ENCODE measurements at places on chromosomes 11 and 22. TPM values are rescaled to one million over a fixed set of nuclear protein-coding genes. Genes with fewer than 3 reads are reported as not detected.

DNA sequence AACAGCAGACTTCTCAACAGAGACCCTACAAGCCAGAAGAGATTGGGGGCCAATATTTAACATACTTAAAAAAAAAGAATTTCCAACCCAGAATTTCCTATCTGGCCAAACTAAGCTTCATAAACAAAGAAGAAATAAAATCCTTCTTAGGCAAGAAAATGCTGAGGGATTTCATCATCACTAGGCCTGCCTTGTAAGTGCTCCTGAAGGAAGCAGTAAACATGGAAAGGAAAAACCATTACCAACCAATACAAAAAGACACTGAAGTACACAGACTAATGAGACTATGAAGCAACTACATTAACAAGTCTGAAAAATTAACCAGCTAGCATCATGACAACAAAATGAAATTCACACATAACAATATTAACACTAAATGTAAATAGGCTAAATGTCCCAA, 947.9 kb upstream of the CHORDC1 start:
- no peak overlapping the region for H3K27ac ChIP-seq
- no peaks in the 10 kb centered on the region for H3K4me1 ChIP-seq
- no peak overlapping the region for H3K4me3 ChIP-seq
- H3K36me3 ChIP-seq, result no peaks in the 10 kb centered on the region

- no peak overlapping the region for H3K4me3 ChIP-seq
- no peaks in the 10 kb centered on the region for H3K36me3 ChIP-seq
- no peak overlapping the region for H3K27ac ChIP-seq
- H3K27me3 ChIP-seq, result peaks cover 10% of the 10 kb centered on the region
- DNase-seq, result no peak
Observed at GRCh38 chr11:58832056-58832645, 12.4 kb downstream of the GLYATL2 start.

Gene PKNOX2
- not detected for total RNA-seq

GRCh38 chr22:22342697-22343580, 98.4 kb downstream of the VPREB1 start:
- DNase-seq, result peak; percentile 73
- no peaks in the 10 kb centered on the region for H3K36me3 ChIP-seq
- H3K4me1 ChIP-seq, result peaks cover 30% of the 10 kb centered on the region
- H3K4me3 ChIP-seq, result no peak overlapping the region

Gene XNDC1N
- 23.1 TPM for total RNA-seq

GRCh38 chr11:13118650-13119049, 109.5 kb downstream of the RASSF10 start:
- H3K4me1 ChIP-seq, result no peaks in the 10 kb centered on the region
- no peak overlapping the region for H3K27ac ChIP-seq
- peaks cover 42% of the 10 kb centered on the region for H3K27me3 ChIP-seq
- H3K4me3 ChIP-seq, result no peak overlapping the region
- no peaks in the 10 kb centered on the region for H3K36me3 ChIP-seq
- DNase-seq, result no peak

Gene MS4A3
- not detected for total RNA-seq

DNA sequence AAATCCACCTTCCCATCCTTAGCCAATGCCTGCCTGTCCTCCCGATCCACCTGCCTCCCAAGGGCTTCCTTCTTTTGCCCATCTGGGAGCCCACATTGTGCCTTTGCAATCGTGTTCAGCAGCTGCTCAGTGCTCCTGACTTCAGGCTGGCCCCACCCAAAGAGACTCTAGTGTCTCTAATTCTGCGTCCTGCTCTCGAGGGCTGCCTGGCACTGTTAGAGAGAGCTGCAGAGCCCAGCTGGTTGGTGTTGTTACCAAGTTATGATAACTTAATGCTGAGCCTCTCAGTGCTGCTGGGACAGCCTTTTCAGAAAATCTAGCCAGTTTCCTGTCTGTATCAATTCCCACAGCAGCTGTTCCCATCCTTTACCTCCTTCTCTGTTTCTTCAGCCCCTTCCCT, 69.1 kb downstream of the MICAL2 start:
- H3K4me3 ChIP-seq, result no peak overlapping the region
- H3K27ac ChIP-seq, result peak overlapping the region; percentile 38
- peaks cover 60% of the 10 kb centered on the region for H3K4me1 ChIP-seq
- DNase-seq, result no peak

GRCh38 chr11:16603890-16604793, 134.3 kb upstream of the C11orf58 start:
- peaks cover 5% of the 10 kb centered on the region for H3K36me3 ChIP-seq
- H3K27ac ChIP-seq, result no peak overlapping the region
- H3K4me1 ChIP-seq, result peaks cover 19% of the 10 kb centered on the region
- H3K4me3 ChIP-seq, result no peak overlapping the region
- DNase-seq, result no peak

Gene SIPA1
- total RNA-seq, result 267 TPM

- H3K27me3 ChIP-seq, result no peaks in the 10 kb centered on the region
- peaks cover 2% of the 10 kb centered on the region for H3K36me3 ChIP-seq
- peak overlapping the region; percentile 36 for H3K4me3 ChIP-seq
- H3K4me1 ChIP-seq, result peaks cover 25% of the 10 kb centered on the region
Observed at GRCh38 chr22:49936018-49936972, 17.9 kb downstream of the CRELD2 start.

DNA sequence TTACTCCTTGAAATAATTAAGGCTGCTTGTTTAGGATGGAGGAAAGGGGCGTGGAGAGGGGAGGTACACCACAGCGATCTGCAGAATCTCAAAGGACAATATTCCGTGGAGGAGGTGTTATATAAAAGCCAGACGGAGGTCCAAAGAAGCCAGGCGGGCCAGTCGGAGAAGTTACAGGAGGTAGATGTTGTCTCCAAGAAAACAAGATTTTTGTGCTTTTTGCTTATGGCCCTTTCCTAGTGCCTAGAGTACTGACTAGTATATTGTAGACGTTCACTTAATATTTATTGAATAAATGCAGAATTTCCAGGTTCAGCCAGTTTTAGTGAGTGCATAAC, 761 bp downstream of the ZDHHC13 start:
- H3K27me3 ChIP-seq, result peaks cover 11% of the 10 kb centered on the region
- H3K27ac ChIP-seq, result peak overlapping the region; percentile 87
- peaks cover 25% of the 10 kb centered on the region for H3K36me3 ChIP-seq
- H3K4me1 ChIP-seq, result peaks cover 49% of the 10 kb centered on the region
- DNase-seq, result no peak
- H3K4me3 ChIP-seq, result peak overlapping the region; percentile 87
